ENCODE measurements at places on chromosomes 5 and 9.

- DNase-seq: peak; percentile 88
Measured at GRCh38 chr5:43389679-43390329, 22.4 kb downstream of the CCL28 start.

DNA sequence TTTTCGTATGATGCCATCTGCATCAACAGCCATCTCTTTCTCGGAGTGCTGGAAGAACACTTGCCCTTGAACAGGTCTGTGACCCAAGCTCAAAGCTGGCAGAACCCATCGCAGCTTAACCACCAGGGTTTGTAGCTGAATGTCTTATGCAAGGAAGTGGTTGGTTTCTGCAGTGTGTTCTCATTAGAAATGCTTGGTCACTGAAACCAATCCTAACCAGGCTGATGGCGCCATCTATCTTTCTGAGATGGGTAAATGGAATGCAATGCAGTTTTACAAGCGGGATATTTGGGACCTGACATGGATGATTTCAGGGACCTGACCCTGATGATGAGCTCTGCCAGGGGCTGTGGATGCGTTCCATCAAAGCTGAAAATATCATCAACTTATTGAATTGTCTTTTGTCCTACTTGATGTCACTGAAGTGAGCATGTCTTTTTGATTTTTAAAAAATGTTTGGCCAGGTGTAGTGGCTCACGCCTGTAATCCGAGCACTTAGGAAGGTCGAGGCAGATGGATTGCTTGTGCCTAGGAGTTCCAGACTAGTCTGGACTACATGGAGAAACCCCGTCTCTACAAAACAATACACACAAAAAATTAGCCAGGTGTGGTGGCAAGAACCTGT lies 28.7 kb downstream of the DMRT3 start:
- peak; percentile 50 for DNase-seq

- peak; percentile 64 for DNase-seq
Measured at GRCh38 chr5:151448038-151448985, 909 bp downstream of the SLC36A1 start.

DNA sequence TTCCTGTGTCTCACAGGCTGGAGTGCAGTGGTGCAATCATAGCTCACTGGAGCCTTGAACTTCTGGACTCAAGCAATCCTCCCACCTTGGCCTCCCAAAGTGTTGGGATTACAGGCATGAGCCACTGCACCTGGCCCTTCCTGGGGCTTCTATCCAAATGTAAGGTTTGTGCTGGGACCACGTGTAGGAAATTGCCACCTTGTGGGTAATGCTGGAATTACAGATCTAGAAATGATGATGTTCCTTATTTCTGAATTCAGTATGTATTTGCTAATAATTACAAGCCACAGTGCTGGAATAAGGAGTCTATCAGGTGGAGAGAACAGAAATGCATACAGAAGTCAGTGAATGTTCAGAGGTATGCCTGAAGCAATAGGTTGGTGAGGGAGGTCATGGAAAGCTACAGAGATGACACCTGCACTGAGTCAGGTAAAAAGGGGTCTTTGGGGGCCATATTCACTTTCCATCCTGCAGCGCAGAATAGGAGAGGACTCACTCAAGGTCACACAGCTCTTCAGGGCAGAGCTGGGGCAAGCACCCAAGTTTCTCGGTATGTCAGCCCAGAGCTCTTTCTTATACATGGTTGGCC lies 8.8 kb upstream of the IGFBPL1 start:
- no peak for DNase-seq

- DNase-seq: no peak
Measured at GRCh38 chr5:150653762-150654556, 7.1 kb upstream of the MYOZ3 start.

DNA sequence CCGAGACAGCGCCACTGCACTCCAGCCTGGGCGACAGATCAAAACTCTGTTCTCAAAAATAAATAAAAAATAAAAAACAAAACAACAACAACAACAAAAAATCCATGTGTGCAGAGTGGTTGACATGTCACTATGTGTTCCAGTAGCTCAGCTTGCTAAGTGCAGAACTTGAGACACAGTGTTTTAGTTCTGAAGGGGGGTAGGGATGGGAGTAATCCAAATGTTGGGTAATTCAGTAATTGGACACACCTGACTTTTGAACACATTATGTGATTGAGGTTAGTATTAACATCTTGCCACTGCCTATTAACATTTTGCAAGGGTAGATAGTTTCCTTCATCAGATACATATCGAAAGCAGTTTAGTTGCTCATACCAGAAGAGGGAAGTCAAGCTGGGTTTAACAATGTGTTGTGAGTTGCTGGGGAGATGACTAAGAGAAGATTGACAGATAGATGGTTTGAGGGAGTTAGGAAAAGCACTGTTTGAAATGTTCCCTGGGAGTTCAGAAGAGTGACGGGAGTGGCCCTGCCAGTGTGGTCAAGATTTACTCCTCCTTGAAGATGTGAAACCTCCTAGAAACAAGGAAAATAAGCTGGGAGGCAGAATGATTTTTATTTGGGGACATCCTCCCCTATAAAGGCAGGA lies 928 bp downstream of the HACD4 start:
- peak; percentile 46 for DNase-seq

- no peak for DNase-seq
Measured at GRCh38 chr9:130962418-130963316, 23.6 kb upstream of the FIBCD1 start.

DNA sequence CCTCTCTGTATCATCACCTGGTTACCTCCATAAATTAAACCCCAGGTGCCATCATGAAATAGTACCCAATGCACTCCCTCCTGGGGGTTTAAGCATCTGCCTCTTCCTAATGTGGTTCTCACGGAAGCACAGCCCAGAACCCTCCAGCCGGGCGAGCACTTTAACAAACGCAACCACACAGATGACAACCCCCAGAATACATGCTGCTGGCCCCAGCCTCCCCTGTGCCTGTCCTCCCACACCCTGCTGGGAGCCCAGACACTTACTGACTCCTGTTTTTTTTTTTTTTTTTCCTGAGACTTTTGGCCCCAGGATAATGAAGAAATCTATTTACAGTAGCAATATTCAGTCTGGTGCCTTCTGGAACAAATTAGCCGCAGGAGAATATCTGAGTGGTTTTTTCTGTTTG lies 50.0 kb upstream of the COL5A1 start:
- DNase-seq: no peak

DNA sequence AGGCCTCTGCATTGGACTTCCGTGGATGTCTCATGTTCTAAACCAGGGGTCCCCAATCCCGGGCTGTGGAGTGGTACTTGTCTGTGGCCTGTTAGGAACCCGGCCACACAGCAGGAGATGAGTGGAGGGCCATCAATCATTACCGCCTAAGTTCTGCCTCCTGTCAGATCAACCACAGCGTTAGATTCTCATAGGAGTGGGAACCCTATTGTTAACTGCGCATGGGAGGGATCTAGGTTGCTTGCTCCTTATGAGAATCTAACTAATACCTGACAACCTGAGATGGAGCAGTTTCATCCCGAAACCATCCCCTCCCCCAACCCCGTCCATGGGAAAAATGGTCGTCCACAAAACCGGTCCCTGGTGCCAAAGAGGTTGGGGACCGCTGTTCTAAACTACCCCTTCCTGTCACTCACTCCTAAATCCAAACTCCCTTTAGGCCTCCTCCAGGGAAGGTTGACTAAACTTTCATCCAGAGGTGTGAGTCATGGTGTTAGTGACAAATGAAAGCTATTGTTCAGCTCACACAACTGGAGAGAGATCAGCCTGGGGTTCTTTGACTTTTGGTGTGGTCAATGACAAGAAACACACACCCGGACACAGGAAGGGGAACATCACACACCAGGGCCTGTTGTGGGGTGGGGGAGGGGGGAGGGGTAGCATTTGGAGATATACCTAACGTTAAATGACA lies 9.5 kb downstream of the KCNV2 start:
- DNase-seq: peak; percentile 1

DNA sequence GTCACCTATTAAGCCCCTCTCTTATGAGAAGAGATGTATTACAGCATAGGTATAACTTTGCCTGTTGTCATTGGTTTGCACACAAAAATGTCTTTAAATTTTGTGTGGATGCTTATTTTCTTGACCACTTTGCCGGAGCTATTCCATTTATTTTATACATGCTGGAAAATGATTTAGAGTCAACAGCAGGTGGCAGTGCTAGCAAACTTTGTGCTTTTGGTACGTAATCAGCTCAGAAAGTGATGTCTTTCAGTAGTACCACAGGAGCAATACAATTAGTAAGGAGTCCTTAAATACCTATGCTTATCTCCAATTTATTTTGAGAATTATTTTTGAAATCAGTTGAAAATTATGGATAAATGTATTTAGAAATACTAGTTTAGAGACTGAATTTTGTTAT lies 19.8 kb upstream of the NUDT12 start:
- peak; percentile 7 for DNase-seq

GRCh38 chr5:109256486-109256885 lies 153.3 kb downstream of the PJA2 start:
- DNase-seq: no peak

GRCh38 chr5:104223885-104224773 lies 661.5 kb upstream of the NUDT12 start:
- no peak for DNase-seq

- no peak for DNase-seq
Measured at GRCh38 chr5:116374434-116374852, 200.2 kb downstream of the SEMA6A start.

DNA sequence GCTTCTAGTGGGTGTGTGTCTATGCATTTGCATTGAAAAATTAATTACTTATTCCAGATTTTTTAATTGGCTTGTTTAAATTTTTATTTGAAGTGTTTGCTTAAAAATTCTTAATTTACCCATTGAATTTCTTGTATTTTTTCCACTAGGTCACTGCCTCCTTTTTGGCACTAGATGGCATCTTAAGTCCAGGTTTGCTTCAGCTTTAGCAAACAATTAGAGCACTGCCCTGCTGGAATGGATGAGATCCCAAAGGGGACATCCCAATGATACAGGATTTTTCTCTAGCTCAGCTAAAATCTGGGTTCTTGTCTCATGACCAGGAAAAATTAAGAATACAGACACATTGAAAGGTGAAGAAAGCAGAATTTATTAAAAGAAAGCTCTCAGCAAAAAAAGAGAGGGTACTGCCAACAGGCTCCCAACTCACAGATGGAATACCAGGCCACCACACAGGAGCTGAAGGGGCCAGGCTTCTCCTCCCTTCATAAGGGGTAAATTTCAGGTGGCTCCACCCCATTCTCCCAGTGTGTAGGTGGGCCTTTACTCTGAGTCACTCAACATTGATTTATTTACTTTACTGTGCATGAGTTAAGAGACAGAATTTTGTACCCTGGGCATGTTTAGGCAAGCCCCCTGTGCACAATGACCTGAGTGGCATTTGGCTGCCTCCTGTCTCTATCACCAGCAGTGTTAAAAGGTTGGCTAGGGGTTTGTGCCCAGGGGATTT lies 532.4 kb downstream of the ANXA1 start:
- no peak for DNase-seq

- no peak for DNase-seq
Measured at GRCh38 chr9:93085676-93086075, 10.3 kb upstream of the CARD19 start.

DNA sequence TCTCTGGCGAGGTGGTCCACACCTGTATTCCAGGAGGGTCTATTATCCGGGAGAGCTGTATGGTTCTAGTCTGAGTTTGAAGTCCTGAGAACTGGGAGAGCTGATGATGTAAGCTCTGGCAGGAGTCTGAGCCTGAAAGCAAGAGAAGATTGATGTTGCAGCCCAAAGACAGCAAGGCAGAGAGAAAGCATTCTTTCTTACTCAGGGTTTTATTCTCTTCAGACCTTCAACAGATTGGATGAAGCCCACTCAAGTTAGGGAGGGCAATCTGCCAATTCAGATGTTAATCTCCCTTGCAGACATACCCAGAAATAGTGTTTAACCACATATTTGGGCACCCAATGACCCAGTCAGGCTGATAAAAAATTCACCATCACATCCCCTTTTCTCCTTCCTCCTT lies 159.1 kb downstream of the CCDC171 start:
- no peak for DNase-seq

All from NCI-H1417 (cell line).